Caco-2 (cell line): ENCODE measurements at places on chromosomes 7 and 10. TPM values are rescaled to one million over a fixed set of nuclear protein-coding genes. Genes with fewer than 3 reads are reported as not detected.

DNA sequence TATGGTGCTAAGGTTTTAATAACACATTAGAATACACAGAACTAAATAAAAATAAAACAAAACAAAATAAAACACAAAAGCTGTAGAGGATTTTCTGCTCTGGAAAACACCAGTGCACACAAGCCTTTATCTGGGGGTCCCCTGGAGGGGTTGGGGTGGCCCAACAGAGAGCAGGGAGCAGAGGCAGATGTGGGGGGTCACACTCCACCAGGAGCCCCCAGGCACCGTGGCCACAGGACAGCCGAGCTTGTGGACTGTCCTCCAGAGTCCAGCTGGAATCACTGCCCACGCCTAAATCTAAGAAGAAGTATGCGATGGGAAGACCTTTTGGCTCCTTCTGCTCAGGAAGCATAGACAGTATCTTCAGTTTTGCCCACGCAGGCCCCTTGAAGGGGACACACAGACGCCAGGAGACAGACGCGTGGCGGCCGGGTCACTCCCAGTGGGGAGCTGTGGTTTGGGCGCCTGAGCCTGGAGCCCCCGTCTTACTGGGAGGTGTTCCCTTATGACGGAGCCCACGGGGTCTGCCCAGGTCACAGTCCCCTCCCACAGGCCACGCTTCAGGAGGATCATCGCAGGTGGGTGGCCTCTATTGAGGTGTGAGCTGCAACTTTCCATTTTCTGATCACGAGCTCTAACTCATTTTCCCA is 595.0 kb downstream of the PTPRN2 start:
- no peaks in the 10 kb centered on the region for H3K36me3 ChIP-seq
- H3K27me3 ChIP-seq, result no peaks in the 10 kb centered on the region
- H3K4me3 ChIP-seq, result no peak overlapping the region
- H3K4me1 ChIP-seq, result no peaks in the 10 kb centered on the region

DNA sequence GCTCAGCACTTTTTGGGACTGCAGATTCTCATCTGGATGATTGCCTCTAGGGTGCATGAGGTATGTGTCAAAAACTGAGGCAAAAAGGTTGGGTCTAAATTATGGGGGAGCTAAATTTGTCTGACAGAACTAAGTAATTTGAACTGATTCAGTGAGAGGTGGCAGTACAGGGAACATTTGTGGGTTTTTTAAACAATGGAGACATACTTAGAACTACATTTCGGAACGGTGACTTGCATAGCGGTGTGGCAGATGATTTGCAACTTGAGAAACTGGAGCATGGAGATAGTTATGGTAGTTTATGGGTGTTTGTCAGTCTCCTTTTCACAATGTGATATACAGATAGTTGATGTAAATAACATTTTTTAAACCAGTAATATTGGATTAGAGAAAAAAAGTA is 14.6 kb downstream of the TBC1D12 start:
- no peak overlapping the region for H3K4me3 ChIP-seq
- no peaks in the 10 kb centered on the region for H3K36me3 ChIP-seq
- H3K27me3 ChIP-seq, result no peaks in the 10 kb centered on the region

Gene BCCIP
- 87.3 and 91.2 TPM in 2 replicates for total RNA-seq

DNA sequence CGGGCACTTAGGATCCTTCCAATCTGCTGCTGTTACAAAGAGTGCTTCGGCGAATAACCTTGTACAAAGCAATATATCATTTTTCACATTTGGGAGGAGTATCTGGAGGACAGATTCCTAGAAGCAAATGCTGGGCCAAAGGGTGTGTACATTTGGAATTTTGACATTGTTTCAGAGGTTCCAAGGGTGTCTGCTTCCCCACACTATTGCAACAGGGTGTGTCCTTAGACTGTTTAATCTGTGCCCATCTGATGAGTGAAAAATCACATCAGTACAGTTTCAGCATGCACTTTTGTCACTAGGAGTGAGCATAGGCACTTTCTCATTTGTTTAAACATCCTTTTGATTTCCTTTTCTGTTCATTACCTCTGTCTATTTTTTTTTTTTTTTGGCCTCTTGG is 8.6 kb upstream of the ELFN1 start:
- H3K36me3 ChIP-seq, result no peaks in the 10 kb centered on the region
- peaks cover 3% of the 10 kb centered on the region; the same call in 1 of the 2 replicates for H3K27me3 ChIP-seq
- no peak overlapping the region for H3K4me3 ChIP-seq
- H3K4me1 ChIP-seq, result peaks cover 16% of the 10 kb centered on the region
- no peak for DNase-seq

- no peak overlapping the region for H3K27ac ChIP-seq
- no peaks in the 10 kb centered on the region for H3K27me3 ChIP-seq
- peaks cover 9% of the 10 kb centered on the region; the same call in 1 of the 2 replicates for H3K4me1 ChIP-seq
- DNase-seq, result peak; percentile 55
- H3K4me3 ChIP-seq, result peak overlapping the region; percentile 5
- no peaks in the 10 kb centered on the region for H3K36me3 ChIP-seq
Observed at GRCh38 chr10:123995461-123996131, 97.8 kb downstream of the CHST15 start.

GRCh38 chr7:135160098-135160857 is 10.2 kb downstream of the CYREN start:
- H3K36me3 ChIP-seq, result no peaks in the 10 kb centered on the region; the same call in 1 of the 2 replicates
- H3K4me1 ChIP-seq, result peaks cover 8% of the 10 kb centered on the region
- H3K27me3 ChIP-seq, result no peaks in the 10 kb centered on the region
- peak overlapping the region; percentile 36 for H3K27ac ChIP-seq
- DNase-seq, result no peak

DNA sequence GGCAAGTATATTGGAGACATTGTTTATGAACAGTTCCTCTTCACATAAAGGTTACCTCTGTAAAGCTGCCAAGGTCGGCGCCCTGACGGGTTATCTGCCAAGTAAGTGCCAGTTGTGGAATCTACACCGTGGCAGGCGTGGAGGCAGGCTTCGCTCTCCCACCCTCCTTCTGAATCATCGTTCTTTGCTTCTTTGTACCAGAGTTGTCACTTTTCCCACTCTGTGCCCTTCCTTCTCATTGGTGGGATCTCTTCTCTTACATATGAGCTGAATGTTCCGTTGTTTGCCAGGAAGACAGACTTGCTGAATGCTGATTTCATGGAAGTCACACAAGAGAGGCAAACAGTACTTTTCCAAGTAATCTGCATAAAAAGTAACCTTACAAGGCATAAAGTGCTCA is 40.6 kb upstream of the PTPRZ1 start:
- no peak overlapping the region for H3K4me3 ChIP-seq
- no peaks in the 10 kb centered on the region for H3K36me3 ChIP-seq
- no peak for DNase-seq

GRCh38 chr7:44983742-44984477 is 5.1 kb upstream of the MYO1G start:
- H3K4me3 ChIP-seq, result no peak overlapping the region
- no peak for DNase-seq
- peak overlapping the region; percentile 100 for H3K27ac ChIP-seq
- H3K4me1 ChIP-seq, result peaks cover 25% of the 10 kb centered on the region
- H3K27me3 ChIP-seq, result no peaks in the 10 kb centered on the region
- peaks cover 10% of the 10 kb centered on the region for H3K36me3 ChIP-seq

Gene ASIC3
- total RNA-seq, result 0.70 and 1.1 TPM in 2 replicates

GRCh38 chr10:114471906-114472876 is 67.9 kb upstream of the AFAP1L2 start:
- H3K27me3 ChIP-seq, result no peaks in the 10 kb centered on the region
- peaks cover 3% of the 10 kb centered on the region; the same call in 1 of the 2 replicates for H3K4me1 ChIP-seq
- no peaks in the 10 kb centered on the region for H3K36me3 ChIP-seq
- H3K4me3 ChIP-seq, result no peak overlapping the region
- no peak overlapping the region for H3K27ac ChIP-seq
- DNase-seq, result no peak
